T follicular helper cell (primary cell): ENCODE measurements at places on chromosomes 12 and 14.

DNA sequence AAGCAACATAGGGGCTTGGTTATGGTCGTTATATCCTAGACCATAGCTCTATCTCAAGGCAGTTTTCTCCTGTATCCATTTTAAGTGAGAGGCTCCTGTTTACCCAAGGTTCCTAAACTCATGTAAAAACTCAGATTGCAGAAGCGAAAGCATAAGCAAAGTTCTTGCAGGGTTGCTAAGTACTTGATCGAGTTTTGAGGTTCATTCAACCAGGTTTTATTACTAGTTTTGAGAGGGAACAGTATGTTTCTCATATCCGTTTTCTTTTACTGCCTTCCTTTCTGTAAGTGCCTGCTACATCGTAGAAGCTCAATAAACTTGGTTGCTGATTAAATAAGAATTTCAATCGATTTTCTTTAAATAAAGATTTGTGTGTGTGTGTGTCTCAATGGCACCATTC lies 5.1 kb downstream of the AKAP3 start:
- DNase-seq, result no peak

GRCh38 chr12:94488463-94488862 lies 28.8 kb upstream of the CEP83 start:
- no peak for DNase-seq

GRCh38 chr14:61221906-61222305 lies 59.2 kb downstream of the TMEM30B start:
- no peak for DNase-seq

- no peak for DNase-seq
Observed at GRCh38 chr14:37870170-37870569, 274.7 kb downstream of the TTC6 start.

DNA sequence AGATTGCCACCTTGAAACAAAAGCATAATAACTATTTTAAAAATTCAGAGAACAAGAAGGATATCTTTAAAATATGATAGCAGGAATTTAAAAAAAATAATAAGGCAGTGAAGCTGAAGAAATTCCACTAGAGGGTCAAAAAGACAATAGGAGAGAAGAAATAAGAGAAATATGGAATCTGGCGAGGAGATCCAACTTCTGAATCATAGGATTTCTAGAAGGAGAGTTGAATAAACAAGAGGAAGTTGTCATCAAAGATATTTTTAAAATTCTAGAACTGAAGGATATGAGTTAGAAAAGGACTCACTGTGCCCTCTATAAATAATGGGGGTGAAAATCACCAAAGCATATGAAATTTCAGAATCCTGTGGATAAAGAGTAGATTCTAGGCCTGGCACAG lies 26.8 kb upstream of the TOMM20L start:
- no peak for DNase-seq

- DNase-seq, result no peak
Observed at GRCh38 chr12:109764123-109764522, 50.5 kb downstream of the FAM222A start.

GRCh38 chr12:22578328-22578727 lies 34.0 kb upstream of the C2CD5 start:
- no peak for DNase-seq

- DNase-seq, result no peak
Observed at GRCh38 chr14:89241257-89241656, 175.8 kb downstream of the FOXN3 start.

DNA sequence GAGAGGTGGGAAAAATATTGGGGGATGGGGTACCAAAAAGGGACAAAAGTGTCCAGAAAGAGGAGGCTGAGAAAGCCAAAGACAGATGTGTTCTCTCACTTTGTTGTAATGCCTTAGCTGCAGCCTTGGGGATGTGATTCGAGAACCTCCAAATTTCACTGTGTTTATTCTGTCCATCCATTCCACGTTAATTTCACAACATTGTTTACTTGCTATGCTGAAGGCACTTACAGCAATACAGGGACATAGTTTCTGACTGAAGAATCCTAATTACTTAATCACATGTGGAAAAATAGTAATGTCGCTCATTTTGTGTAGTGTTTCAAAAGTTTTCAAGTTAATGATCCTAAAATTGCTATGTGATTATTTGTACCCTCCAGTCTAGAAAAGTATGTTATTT lies 146.2 kb upstream of the SLC38A2 start:
- no peak for DNase-seq

- no peak for DNase-seq
Observed at GRCh38 chr14:91153360-91153759, 39.5 kb downstream of the DGLUCY start.

DNA sequence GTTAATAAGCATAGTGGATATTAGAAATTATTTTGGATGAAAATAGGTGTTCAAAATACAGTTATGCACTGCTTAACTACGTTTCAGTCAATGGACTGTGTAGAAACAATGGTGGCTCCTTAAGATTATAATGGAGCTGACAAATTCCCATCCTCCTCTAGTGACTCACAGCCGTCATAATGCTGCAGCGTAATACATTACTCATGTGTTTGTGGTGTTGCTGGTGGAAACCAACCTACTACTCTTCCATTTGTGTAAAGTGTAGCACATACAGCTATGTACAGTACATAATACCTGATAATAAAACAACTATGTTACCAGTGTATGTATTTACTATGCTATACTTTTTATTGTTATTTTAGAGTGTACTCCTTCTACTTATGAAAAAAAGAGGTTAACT lies 111.2 kb upstream of the TMCC3 start:
- DNase-seq, result no peak

GRCh38 chr14:105314287-105315200 lies at the start of gene PACS2:
TSS of gene PACS2 (plus strand) at chr14:105314748. CDS start at chr14:105314919, 171 bp downstream.
- peak; percentile 71 for DNase-seq

GRCh38 chr12:112386726-112387125 lies 4.5 kb upstream of the HECTD4 start:
- DNase-seq, result no peak

GRCh38 chr14:31291210-31291609 lies 83.6 kb upstream of the HECTD1 start:
- DNase-seq, result no peak

- no peak for DNase-seq
Observed at GRCh38 chr14:61493239-61493638, 171.9 kb downstream of the PRKCH start.
